Vagina (tissue), 2 donors: ENCODE measurements at places on chromosomes 16 and 17.

- DNase-seq = no peak
These were observed 26.0 kb downstream of the TK2 start for GRCh38 chr16:66523861-66524354.

- DNase-seq = no peak
These were observed 557.4 kb upstream of the PSMD7 start for GRCh38 chr16:73739049-73739769.

GRCh38 chr17:78986048-78986648, 6.4 kb upstream of the LGALS3BP start:
- DNase-seq = no peak

GRCh38 chr16:11084876-11085485, 140.6 kb downstream of the CLEC16A start:
- DNase-seq = no peak

GRCh38 chr16:26391833-26392232, 674.9 kb upstream of the C16orf82 start:
- DNase-seq = no peak

DNA sequence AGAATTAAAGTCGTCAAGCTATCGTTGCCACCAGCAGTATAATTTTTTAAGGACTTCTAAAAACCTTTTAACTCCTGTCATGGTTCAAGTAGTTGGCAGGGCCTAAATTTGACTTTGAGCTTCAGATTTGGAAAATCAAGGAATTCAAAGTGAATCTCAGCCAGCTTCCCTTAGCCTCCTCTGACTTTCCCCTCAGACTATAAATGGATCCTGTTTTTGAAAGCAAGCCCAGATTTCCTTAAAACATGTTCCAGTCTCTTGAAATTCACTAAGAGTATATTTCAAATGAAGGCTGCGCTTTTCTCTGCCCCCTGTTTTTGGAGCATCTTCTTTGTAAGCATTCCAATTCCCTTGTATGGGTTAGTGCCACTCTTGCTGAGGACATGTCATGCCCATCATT, 101.8 kb upstream of the CDH8 start:
- DNase-seq = no peak

DNA sequence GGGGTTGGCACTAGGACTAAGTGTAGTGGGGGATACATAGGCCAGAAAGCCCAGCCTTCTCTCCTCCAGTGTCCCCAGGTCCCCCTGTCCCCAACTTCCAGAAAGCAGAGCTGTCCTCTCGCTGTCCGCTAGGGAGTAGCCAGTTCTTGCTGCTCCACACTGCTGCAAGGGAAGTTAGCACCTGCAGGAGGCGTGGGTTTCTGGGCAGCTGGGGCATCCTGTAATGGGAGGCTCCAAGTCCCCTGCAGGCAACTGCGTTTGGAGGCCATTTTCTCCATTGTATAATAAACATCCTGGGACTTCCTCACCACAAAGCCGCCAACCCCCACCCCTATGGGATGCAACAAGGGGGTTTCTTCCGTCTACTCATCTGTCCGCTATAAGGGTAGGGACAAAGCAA, 1.7 kb downstream of the RPRML start:
- DNase-seq = no peak

- no peak for DNase-seq
These were observed 579.7 kb downstream of the CDH13 start for GRCh38 chr16:83206426-83206825.

- no peak for DNase-seq
These were observed 10.3 kb upstream of the ATP5MC1 start for GRCh38 chr17:48882272-48882671.

DNA sequence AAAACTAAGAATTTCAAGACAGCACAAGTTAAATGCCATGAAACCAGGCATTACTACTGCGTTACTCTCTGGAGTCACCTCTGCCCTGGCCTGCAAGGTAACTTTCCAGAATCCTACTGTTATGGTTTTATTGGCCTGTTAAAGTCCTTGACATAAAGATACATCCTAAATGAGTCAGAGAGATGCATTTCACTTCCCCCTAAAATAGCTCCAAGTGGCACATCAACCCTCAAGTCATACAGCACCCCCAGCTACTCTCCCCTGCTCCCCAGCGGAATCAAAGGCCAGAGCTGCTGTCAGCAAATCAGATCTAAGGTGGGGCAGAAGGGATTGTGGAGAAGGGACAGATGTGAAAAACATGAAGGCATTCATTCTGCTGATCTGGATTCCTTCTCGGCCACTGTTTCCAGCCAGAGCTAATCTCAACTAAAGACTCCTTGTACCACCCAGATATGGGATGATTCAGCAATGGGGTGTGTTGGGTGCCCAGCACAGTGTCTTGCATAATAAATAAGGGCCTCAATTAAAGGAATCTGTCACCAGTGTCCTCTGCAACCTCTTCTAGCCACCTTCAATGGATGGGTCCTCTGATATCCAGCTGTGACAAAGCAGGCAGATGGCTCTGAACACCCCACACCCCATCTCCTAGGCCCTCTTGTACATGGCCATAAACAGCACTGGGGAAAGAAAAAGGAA, 8.5 kb upstream of the CCL1 start:
- DNase-seq = no peak

GRCh38 chr17:75442168-75443103, 14.0 kb upstream of the TMEM94 start:
- DNase-seq = no peak

- DNase-seq = no peak
These were observed 431 bp downstream of the DYNC1LI2 start for GRCh38 chr16:66751053-66751302.

GRCh38 chr17:7023576-7024401, 939 bp downstream of the BCL6B start:
- DNase-seq = no peak

GRCh38 chr17:75344666-75345065, 55.4 kb upstream of the SLC25A19 start:
- no peak for DNase-seq
